ENCODE measurements at places on chromosomes 5 and 9.

DNA sequence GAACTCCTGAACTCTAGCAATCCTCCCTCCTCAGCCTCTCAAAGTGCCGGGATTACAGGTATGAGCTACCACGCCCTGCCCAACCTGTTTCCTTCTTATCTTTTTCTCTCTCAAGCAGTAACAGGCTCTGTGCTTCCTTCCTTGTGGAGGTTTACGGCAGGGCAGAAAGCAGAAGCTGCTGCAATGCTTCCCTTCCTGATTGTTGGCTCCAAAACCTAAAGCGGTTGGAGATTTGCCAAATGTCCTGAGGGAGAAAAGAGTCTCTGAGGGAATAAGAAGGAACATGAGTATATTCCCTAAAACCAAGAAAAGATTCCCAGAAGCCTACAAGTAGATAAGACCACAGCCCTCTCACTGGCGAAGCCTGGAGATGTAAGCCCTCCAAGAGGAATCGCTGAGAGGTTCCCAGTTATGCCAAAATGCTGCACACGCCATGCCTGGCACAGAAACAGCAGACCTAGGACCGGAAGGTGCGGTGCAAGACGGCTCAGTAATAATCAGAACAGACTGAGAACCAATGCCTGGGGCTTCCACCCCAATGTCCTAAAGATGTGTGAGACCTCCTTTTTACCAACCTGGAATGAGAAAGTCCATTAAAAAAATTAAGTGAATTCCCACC, 73.2 kb downstream of the APTX start:
- H3K27me3 ChIP-seq: no peaks in the 10 kb centered on the region
- no peak overlapping the region for H3K27ac ChIP-seq
- no peaks in the 10 kb centered on the region for H3K4me1 ChIP-seq
- H3K36me3 ChIP-seq: no peaks in the 10 kb centered on the region
- H3K4me3 ChIP-seq: no peak overlapping the region
- DNase-seq: no peak

GRCh38 chr9:76619640-76620039, 144.6 kb upstream of the PCA3 start:
- no peaks in the 10 kb centered on the region for H3K27me3 ChIP-seq
- no peak for DNase-seq
- no peak overlapping the region for H3K27ac ChIP-seq
- no peak overlapping the region for H3K4me3 ChIP-seq
- peaks cover 9% of the 10 kb centered on the region for H3K4me1 ChIP-seq

- H3K4me1 ChIP-seq: no peaks in the 10 kb centered on the region
- H3K27me3 ChIP-seq: no peaks in the 10 kb centered on the region
- no peak overlapping the region for H3K27ac ChIP-seq
- H3K36me3 ChIP-seq: no peaks in the 10 kb centered on the region
These were observed 398.2 kb downstream of the SLCO4C1 start for GRCh38 chr5:101897914-101898313.

- DNase-seq: no peak
- H3K27ac ChIP-seq: no peak overlapping the region
- no peaks in the 10 kb centered on the region for H3K4me1 ChIP-seq
These were observed 37.6 kb upstream of the SLC27A6 start for GRCh38 chr5:128927644-128928043.

GRCh38 chr5:157130925-157131324, 11.7 kb downstream of the MED7 start:
- no peaks in the 10 kb centered on the region for H3K36me3 ChIP-seq
- no peak overlapping the region for H3K4me3 ChIP-seq
- H3K4me1 ChIP-seq: no peaks in the 10 kb centered on the region
- DNase-seq: no peak

- H3K27ac ChIP-seq: no peak overlapping the region
- H3K4me3 ChIP-seq: no peak overlapping the region
- H3K36me3 ChIP-seq: no peaks in the 10 kb centered on the region
These were observed 102.3 kb upstream of the IL6ST start for GRCh38 chr5:56097055-56097454.

DNA sequence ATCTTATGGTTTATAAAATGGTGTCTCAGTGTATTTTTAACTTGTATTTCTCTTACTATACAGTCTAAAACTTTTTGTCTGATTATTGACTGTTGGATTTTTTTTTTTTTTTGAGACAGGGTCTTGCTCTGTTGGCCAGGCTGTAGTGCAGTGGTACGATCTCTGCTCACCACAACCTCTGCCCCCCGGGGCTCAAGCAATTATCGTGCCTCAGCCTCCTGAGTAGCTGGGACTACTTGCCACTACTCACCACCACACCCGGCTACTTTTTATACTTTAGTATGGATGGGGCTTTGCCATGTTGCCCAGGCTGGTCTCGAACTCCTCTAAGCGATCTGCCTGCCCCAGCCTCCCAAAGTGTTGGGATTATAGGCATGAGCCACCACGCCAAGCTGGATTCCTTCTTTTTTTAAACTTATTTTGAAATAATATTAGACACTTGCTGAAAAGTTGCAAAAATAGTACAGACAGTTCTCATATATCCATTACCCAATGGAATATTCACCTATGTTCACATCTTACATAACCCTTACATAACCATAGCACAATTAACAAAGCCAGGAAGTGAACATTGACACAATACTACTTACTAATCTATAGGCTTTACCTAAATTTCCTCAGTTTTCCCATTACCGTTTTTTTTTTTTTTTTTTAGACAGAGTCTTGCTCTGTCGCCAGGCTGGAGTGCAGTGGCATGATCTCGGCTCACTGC, 47.2 kb downstream of the STOM start:
- DNase-seq: no peak

DNA sequence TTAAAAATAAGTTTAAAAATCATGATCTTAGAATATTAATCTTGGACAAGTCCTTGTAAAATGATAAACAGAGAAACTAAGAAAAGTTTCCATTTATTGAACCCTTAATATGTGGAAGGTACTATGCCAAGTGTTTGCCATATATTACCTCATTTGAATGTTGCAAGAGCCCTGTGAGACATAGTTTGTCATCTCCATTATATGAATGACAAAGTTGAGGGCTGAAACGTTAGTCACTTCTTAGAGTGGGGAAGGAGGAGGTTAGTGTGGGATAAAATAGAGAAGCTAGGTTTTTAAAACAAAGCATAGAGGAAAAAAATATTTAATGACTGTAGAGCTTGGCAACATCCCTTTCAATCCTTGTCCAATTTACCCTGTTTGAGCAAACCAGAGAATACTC, 2.0 kb downstream of the TNC start:
- peak overlapping the region; percentile 26 for H3K4me3 ChIP-seq
- H3K27ac ChIP-seq: no peak overlapping the region
- H3K4me1 ChIP-seq: no peaks in the 10 kb centered on the region
- H3K27me3 ChIP-seq: no peaks in the 10 kb centered on the region

DNA sequence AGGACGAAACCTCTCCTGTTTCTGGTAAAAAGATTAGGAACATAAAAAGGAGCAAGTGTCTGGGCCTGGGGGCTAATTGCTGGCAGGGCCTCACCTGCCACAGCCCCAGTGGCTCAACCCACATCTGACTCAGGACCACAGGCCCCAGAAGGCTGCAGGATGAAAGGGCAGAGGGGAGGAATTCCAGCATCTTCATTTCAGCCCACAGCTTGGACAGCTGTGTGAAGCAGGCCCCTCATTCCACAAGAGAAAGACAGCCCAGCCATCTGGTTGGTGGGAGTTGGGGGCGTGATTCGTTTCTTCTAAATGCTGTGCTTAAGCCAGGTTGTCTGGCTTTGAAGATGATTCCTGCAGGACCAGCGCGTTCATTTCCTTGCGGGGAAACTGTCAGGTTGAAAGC, 29.1 kb downstream of the NKX2-5 start:
- no peak overlapping the region for H3K27ac ChIP-seq
- no peak overlapping the region for H3K4me3 ChIP-seq
- H3K27me3 ChIP-seq: no peaks in the 10 kb centered on the region

- DNase-seq: no peak
- peaks cover 5% of the 10 kb centered on the region for H3K36me3 ChIP-seq
- H3K4me1 ChIP-seq: no peaks in the 10 kb centered on the region
- no peaks in the 10 kb centered on the region for H3K27me3 ChIP-seq
These were observed 76.4 kb downstream of the OSMR start for GRCh38 chr5:38922199-38922598.

DNA sequence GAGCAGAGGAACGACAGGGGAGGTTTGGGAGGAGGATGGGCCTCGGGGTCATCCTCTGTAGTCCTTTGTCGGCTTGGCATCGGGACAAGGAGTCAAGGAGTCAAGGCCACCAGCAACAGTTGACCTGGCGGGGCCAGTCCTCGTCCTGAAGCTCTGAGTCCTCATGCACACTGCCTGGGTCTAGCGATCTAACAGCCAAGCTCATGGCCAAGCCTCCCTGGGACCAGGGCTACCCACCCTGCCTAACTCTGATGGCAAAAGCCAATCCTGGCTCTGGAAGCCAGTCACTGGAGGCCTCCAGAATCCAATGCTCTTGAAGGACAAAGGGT, 49.8 kb downstream of the CAMK2A start:
- no peak for DNase-seq
- H3K4me1 ChIP-seq: no peaks in the 10 kb centered on the region
- H3K4me3 ChIP-seq: no peak overlapping the region

- H3K27me3 ChIP-seq: no peaks in the 10 kb centered on the region
- DNase-seq: no peak
- H3K4me1 ChIP-seq: no peaks in the 10 kb centered on the region
- no peak overlapping the region for H3K4me3 ChIP-seq
- no peaks in the 10 kb centered on the region for H3K36me3 ChIP-seq
- H3K27ac ChIP-seq: no peak overlapping the region
These were observed 3.3 kb upstream of the BRD3 start for GRCh38 chr9:134071149-134071548.

- no peaks in the 10 kb centered on the region for H3K27me3 ChIP-seq
- no peaks in the 10 kb centered on the region for H3K36me3 ChIP-seq
- no peak overlapping the region for H3K4me3 ChIP-seq
- no peaks in the 10 kb centered on the region for H3K4me1 ChIP-seq
- DNase-seq: no peak
These were observed 132.5 kb downstream of the CDH18 start for GRCh38 chr5:19855453-19855852.

- no peaks in the 10 kb centered on the region for H3K27me3 ChIP-seq
- H3K36me3 ChIP-seq: no peaks in the 10 kb centered on the region
- peaks cover 3% of the 10 kb centered on the region for H3K4me1 ChIP-seq
- H3K4me3 ChIP-seq: peak overlapping the region; percentile 55
- H3K27ac ChIP-seq: peak overlapping the region; percentile 94
These were observed 1.7 kb downstream of the TPM2 start for GRCh38 chr9:35687972-35688557.

- no peaks in the 10 kb centered on the region for H3K4me1 ChIP-seq
- DNase-seq: no peak
- no peak overlapping the region for H3K4me3 ChIP-seq
- H3K27ac ChIP-seq: no peak overlapping the region
- no peaks in the 10 kb centered on the region for H3K36me3 ChIP-seq
- H3K27me3 ChIP-seq: no peaks in the 10 kb centered on the region
These were observed 64.1 kb downstream of the SLCO4C1 start for GRCh38 chr5:102231693-102232619.

GRCh38 chr5:111548348-111548950, 36.1 kb upstream of the STARD4 start:
- DNase-seq: no peak
- no peak overlapping the region for H3K27ac ChIP-seq
- no peaks in the 10 kb centered on the region for H3K27me3 ChIP-seq
- no peak overlapping the region for H3K4me3 ChIP-seq
- no peaks in the 10 kb centered on the region for H3K36me3 ChIP-seq
- H3K4me1 ChIP-seq: no peaks in the 10 kb centered on the region

GRCh38 chr9:38066197-38066913, 2.7 kb downstream of the SHB start:
- no peaks in the 10 kb centered on the region for H3K4me1 ChIP-seq
- H3K4me3 ChIP-seq: peak overlapping the region; percentile 79
- H3K27ac ChIP-seq: peak overlapping the region; percentile 84
- H3K36me3 ChIP-seq: no peaks in the 10 kb centered on the region

- no peaks in the 10 kb centered on the region for H3K4me1 ChIP-seq
- no peak overlapping the region for H3K4me3 ChIP-seq
- no peak for DNase-seq
- no peak overlapping the region for H3K27ac ChIP-seq
- no peaks in the 10 kb centered on the region for H3K36me3 ChIP-seq
- no peaks in the 10 kb centered on the region for H3K27me3 ChIP-seq
These were observed 409.7 kb downstream of the ADGRV1 start for GRCh38 chr5:90968319-90968718.

DNA sequence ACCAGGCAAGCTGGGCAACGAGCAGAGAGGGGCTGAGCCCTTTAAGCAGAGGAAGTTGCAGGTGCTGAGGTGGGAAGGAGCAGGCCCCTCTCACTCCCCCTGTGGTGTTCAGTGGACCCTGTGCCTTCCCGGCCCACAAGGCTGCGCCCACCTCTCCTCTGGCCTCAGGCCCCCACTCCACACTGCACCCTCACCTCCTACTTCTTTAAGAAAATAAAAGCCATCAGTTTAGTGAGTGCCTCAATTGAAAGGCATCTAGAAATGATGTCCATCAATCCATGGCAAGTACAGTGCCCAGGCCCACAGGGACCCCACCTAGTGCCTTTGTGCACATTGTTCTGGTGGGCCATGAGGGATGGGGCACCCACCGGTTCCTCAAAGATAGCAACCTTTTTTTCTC, 158.0 kb downstream of the PAX5 start:
- no peaks in the 10 kb centered on the region for H3K36me3 ChIP-seq
- peaks cover 7% of the 10 kb centered on the region for H3K27me3 ChIP-seq
- no peak overlapping the region for H3K27ac ChIP-seq
- DNase-seq: no peak

DNA sequence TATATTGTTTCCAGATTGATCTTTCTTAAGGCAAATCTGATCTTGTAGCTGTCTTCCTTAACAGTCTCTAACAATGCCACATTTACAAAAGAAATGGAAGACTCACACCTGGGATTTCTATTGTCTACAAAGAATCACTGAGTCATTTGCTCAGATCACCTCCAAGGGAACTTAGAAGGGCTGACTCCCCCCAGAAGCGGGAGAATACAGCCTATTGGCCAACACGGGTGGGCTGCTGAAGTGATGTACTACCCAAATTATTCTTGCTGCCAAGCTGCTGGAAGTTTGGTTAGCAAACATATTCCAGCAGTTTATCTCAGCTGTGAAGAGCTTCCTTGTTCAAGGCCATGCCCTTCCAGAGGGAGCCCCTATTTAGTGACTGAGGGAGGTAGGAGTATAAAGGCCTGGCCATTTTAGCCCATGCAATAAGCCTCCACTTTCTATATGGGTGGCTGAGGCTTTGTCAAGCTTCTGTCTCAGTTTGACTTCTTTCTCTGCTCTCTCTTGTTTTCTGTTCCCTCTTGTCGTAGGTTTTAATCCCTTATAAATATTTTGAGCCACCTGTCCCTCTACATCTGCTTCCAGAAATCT, 379.4 kb downstream of the PRR16 start:
- no peak overlapping the region for H3K4me3 ChIP-seq
- no peak overlapping the region for H3K27ac ChIP-seq
- no peaks in the 10 kb centered on the region for H3K36me3 ChIP-seq
- DNase-seq: no peak

DNA sequence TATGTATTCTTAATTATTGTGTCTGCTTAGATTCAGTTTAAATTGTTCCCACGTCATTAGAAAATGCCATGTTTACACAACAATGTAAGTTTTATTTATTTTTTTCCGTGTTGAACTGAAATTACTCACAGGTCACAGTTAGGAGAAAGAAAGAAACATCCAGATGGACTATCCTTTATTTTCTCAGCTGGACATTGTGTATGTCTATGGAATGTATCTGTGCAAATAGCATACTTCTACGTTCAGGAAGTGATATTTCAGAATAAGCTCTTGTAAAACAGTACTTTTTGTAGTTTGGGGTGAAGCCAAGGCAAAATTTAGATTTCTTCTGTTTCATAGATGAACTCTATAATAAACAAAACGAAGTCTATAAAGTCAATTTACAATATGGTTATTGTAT, 249.0 kb upstream of the ZNF608 start:
- DNase-seq: no peak
- H3K4me3 ChIP-seq: no peak overlapping the region
- no peaks in the 10 kb centered on the region for H3K4me1 ChIP-seq
- H3K27ac ChIP-seq: no peak overlapping the region

All from breast epithelium (tissue), 4 donors.